Cortex of kidney (tissue), 1 donor: ENCODE measurements at places on chromosomes 11 and 22.

- no peak for DNase-seq
Measured at GRCh38 chr11:2534134-2534956, 89.5 kb downstream of the KCNQ1 start.

- no peak for DNase-seq
Measured at GRCh38 chr22:37230673-37231405, 13.2 kb downstream of the RAC2 start.

DNA sequence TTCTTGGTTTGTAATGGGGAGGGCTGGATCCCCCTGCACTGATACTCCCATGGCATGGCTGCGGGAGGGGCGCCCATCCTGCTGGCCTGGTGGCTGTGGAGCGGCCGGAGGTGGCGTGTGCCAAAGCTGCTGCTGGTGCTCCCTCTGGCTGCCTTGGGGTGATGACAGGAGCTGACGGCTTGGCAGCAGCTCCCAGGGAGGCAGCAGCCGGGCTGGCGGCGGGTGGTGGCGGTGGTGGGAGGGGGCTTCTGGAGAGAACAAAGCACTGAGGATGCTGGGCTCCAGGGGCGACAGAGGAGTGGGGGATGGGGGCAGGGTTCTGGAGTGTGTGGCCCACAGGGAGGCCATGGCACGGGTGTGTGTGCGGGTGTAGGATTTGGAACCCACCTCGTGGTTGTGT, 11.4 kb upstream of the MPPED1 start:
- DNase-seq = no peak

DNA sequence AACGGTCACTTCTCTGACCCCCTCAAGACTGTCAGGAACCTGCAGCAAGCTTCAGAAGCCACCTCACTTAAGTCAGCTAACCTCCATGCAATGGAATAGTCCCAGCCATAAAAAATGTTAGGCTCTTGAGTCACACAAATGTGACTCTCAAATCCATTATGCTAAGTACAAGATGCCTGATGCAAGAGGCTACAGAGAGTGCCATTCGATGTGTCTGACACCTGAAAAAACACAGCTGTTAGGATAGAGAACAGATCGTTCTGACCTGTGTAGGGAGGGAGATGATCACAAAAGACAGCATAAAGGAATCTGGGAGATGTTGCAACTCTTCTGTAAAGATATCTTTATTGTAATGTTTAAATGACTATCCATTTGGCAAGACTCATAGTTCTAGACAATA, 712.4 kb downstream of the TBC1D22A start:
- DNase-seq = no peak

- no peak for DNase-seq
Measured at GRCh38 chr11:105027678-105028077, 4.7 kb upstream of the CASP5 start.

GRCh38 chr11:38274031-38274430, 1676.0 kb upstream of the RAG2 start:
- DNase-seq = no peak

GRCh38 chr22:46971099-46971763, 208.8 kb downstream of the TBC1D22A start:
- no peak for DNase-seq

DNA sequence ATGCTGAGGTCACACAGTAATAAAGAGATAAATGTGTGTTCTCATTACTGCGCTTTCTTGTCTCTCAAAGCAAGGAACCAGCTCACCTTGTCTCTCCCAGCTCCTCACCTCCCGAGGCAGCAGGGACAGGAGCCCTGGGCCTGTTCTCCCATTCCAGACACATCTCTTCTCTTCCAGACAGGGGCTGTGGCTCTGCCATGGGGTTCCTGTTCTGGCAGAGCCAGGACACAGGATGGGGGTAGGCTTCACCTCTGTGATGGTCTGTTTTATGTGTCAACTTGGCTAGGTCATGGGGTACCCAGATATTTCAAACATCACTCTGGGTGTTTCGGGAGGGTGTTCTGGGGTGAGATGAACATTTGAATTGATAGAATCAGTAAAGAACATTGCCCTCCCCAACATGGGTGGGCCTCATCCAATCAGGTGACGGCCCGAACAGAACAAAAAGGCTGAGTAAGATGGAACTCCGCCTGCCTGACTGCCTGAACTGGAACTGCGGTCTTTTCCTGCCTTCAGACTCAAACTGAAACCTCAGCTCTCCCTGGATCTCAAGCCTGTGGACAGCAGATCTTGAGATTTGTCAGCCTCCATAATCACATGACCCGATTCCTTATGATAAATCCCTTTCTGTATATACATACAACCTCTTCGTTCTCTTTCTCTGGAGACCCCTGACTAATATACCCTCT, 2.0 kb upstream of the VSIG10L2 start:
- no peak for DNase-seq

DNA sequence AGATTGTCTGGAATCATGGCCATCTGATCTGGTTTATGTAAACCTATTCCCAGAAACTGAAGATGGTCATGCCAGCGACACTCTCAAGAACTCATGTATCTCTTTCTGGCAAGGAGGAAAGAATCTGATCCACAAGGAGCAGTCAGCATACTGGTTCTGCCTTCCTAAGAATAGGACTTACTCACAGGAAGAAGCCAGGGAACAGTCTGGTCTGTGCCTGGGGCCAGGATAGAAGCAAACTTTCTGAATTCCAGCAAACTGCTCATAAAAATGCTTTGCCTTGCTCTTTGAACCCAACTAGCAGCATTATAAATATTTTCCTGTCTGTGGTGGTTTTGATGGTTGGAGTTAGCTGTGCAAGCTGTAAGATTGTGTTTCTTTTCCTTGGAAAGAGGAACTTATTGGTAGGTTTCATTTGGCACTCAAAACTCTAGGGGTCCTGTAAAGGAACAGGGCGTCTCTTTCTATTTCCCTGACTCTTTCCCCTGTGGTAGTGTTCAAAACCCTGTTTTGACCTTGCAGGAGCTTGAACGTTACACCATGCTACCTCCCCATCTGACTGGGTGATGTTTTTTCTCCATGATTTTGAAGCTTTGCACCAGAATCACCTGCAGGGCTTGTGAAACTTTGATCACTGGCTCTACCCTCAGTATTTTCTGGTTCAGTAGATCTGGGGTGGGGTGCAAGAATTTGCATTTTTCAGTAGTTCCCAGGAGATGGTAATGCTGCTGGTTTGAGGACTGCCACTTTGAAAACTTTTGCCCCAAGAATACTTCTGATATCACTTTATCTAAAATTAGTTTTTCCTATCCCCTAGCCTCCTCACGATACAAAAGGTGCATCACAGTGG, 627.8 kb upstream of the ANO5 start:
- no peak for DNase-seq

- no peak for DNase-seq
Measured at GRCh38 chr11:45927332-45927683, 4.9 kb downstream of the LARGE2 start.

DNA sequence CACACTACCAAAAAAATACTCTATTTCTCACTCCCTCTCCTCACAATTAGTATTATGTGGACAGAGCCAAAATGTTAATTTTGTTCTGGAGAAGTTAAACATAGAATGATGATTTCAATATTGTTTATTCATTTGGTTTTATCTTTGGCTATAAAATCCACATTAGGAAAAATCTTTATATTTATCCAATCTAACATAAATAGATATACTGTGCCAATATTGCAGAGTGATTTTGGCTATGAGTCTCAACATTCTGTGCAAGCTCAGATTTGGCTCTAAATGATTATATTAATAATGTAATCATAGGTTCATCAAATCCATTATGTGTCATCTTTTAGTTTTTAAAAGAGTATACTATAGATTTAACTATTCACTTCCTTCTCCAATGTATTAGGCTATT, 667.5 kb upstream of the CHORDC1 start:
- DNase-seq = no peak

DNA sequence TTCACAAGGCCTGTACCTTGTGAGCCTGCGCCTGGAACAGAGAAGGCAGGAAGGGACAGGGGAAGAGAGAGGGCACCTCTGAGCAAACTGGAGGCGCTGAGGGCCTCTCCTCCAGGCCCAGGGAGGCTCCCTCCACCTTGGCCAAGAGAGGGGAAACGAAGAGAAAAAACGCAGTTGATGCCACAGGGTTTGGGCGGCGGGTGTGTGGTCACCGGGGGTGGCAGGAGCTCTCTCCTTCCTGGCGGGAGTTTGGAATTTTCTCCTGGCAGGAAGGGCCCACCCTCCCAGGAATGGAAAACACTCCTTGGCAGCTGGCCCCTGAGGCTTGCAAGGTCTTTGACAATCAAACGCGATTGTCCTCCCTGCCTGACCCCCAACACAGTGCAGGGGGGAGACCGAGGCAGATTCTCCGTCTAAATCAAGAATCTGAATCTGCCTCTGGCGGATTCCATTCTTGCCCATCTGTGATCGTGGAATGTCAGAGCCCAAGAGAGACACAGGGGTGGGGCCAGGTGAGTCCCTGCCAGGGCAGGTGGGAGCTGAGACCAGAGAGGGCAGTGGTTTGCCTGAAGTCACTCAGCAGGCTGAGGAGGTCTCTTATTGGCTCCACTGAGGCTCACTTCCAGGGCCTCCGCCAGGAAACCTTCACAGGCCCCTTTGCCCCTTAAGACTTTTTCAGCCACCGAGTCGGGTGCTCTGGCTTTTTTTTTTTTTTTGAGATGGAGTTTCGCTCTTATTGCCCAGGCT, 21.0 kb downstream of the RPL3 start:
- DNase-seq = no peak

- DNase-seq = no peak
Measured at GRCh38 chr11:118842369-118842768, 41.3 kb upstream of the CXCR5 start.

- DNase-seq = no peak
Measured at GRCh38 chr11:66012946-66013761, 1.3 kb downstream of the CST6 start.

- no peak for DNase-seq
Measured at GRCh38 chr11:17939542-17939941, 73.3 kb downstream of the SERGEF start.

GRCh38 chr11:87465716-87466115, 428.0 kb downstream of the TMEM135 start:
- DNase-seq = no peak

GRCh38 chr11:44883277-44883676, 67.4 kb downstream of the TP53I11 start:
- DNase-seq = no peak

- no peak for DNase-seq
Measured at GRCh38 chr22:19514831-19515565, 9.2 kb downstream of the CLDN5 start.

- DNase-seq = no peak
Measured at GRCh38 chr11:1203505-1204271, 19.2 kb upstream of the MUC5B start.

DNA sequence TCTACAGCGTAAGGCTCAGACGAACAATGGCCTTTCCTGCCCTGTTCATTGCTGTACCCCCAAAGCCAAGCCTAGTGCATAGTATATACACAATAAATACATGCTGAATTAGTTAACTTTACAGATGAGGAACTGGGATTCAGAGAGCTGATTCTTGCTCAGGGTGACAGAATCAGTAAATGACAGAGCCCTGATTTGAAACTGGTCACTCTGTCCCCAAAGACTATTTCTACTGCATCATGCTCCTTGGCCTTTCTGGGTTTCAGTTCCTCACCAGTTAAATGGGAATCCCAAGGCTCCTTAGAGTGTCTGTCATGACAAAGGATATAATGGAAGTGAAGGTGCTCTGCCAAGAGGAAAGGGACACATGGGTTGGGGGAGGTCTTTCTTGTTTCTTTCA, 50.5 kb upstream of the TSKU start:
- no peak for DNase-seq

DNA sequence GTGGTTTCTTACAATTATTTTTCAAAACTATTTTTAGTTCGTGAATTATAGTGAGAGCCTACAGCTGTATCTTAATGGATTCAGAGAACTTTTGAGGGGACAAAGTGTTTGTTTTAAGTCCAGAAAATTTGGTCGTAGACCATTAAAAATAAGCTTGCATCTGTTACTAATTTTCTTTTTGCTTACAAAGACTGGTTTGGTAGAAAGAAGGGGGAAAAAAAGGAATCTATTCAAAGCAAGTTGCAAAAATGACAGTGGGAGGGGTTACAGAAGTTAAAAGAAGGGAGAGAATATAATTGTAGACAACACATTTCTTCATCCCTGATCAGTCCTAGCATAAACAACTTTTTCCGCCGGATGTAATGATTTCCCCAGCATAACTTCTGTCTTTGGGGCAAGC, 72.1 kb downstream of the AMOTL1 start:
- DNase-seq = no peak

DNA sequence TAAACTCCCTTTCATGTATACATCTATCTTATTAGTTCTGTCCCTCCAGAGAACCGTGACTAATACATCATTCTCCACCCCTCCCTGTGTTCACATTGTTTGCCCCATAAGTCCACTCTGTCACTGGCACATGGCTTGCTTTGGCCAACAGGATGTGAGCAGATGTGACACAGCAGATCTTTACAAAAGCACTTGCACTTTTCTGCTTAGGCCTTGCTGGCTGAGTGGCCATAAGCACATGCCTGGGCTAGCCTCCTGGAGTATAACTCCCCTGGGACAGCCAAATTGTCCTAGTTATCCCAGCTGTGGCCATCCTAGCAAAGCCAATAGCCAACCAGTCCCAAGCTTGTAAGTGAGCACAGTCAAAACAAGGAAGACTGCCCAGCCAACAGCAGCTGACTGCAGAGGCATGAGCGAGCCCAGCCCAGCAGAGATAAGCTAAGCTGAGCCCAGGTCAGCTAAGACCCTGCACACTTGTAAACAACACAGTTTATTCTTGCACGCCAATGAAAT, 9.7 kb upstream of the RCN1 start:
- no peak for DNase-seq

DNA sequence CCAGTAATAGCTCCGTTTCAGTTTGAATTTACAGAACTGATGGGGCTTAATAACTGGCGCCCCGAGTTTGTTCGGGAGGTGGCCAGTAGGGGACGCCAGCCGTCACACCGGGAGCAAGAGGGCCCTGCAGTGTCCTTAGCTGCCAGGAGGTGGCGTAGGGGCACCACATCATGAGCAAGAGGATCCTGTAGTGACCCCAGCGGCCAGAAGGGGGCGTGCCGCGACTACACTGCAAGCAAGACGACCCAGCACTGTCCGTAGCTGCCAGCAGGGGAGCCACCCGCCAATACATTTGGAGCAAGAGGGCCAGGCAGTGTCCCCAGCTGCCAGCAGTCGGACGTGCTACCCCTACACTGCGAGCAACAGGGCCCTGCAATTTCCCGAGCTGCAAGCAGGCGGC, 663.7 kb upstream of the B3GAT1 start:
- no peak for DNase-seq
